ENCODE measurements at places on chromosomes 1 and 21.

- H3K4me1 ChIP-seq: peaks cover 31% of the 10 kb centered on the region
- no peak overlapping the region for H3K27ac ChIP-seq
- no peak for DNase-seq
Measured at GRCh38 chr1:41683681-41684500, 199.4 kb upstream of the EDN2 start.

DNA sequence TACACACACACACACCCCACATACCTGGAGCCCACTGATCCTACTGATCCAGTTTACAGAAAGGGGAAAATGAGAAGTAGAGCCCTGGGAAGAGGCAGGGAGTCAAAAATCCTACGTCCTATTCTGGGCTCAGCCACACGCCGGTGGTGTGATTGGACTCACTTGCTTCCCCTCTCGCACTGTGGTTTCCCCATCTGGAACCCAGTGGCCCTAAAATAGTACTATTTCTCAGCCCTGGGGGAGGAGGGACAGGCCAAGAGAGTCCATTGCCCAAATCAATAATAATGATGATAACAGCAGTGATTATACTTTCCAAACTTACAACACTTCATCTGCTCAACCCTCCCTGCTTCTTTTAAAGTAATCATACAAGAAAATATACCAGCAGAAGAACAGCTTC is 2.9 kb upstream of the PIGR start:
- H3K36me3 ChIP-seq: no peaks in the 10 kb centered on the region
- H3K4me1 ChIP-seq: no peaks in the 10 kb centered on the region
- H3K27me3 ChIP-seq: no peaks in the 10 kb centered on the region
- DNase-seq: no peak
- no peak overlapping the region for H3K27ac ChIP-seq

- H3K4me3 ChIP-seq: no peak overlapping the region
- no peaks in the 10 kb centered on the region for H3K36me3 ChIP-seq
- no peaks in the 10 kb centered on the region for H3K27me3 ChIP-seq
Measured at GRCh38 chr1:51574796-51575195, 42.1 kb upstream of the OSBPL9 start.

GRCh38 chr1:228009828-228010775 is 3.3 kb downstream of the WNT3A start:
- no peak overlapping the region for H3K27ac ChIP-seq
- peaks cover 27% of the 10 kb centered on the region for H3K4me1 ChIP-seq
- H3K36me3 ChIP-seq: no peaks in the 10 kb centered on the region
- no peak overlapping the region for H3K4me3 ChIP-seq

DNA sequence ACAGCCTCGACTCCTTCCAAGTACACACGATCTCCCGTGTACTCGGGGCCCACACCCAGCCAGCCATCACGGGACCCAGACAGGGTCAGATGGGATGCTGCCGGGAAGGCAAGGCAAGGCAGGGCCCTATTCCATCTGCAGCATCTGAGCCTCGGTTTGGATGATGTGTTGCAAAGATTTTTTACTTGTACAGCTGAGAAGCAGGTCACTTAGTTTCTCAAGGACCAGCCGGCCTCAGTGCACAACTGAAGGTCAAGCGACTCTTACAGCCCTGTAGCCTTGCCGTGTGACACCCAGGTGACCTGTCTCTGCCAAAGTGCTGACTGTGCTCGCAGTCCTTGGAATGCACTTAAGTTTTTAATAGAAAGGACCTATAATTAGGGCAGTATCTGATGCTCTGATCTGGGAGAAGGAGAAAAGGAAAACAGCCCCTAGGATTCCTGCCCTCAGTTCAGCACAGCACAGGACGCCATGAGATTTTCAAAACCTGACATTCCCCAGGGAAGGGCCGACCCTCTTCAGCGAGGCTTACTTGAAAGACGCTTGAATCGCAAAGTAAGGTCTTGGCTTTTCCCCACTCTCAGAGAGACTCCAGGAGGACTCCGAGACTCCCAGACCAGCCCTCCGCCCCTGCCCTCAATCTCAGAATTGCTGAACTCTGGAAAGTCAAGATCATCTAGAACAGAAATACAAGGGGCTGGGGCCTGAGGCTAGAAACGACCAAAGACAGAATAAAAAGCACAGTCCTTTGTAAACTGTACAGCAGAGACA is 1.3 kb downstream of the GPR157 start:
- no peak for DNase-seq
- H3K4me1 ChIP-seq: peaks cover 30% of the 10 kb centered on the region
- H3K27ac ChIP-seq: peak overlapping the region; percentile 91
- no peaks in the 10 kb centered on the region for H3K36me3 ChIP-seq
- no peaks in the 10 kb centered on the region for H3K27me3 ChIP-seq
- peak overlapping the region; percentile 83 for H3K4me3 ChIP-seq

DNA sequence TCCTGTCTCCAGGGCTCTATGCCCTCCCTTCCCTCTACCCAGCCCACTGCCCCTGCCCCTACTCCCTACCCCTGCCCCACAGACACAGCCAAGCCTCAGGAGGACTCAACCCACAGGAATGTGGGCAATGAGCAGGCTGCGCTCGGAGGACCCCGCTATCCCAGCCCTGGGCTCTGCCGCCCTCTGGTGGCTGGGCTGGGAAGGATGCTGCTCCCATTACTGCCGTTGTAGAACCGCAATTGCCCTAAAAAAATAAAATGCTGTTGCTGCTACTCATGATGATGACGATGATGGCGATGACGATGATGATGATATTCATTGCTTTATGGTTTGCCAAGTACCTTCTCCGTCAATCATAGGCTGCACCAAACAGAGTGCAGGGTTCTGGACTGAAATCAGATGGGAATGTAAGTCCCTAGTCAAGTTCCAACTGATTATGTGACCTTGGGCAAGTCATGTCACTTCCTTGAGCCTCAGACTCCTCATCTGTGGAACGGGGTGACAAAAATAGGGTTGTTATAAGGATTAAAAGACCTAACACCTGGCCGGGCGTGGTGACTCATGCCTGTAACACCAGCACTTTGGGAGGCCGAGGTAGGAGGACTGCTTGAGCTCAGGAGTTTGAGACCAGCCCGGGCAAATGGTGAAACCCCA is 24.6 kb downstream of the ARHGEF19 start:
- no peaks in the 10 kb centered on the region for H3K36me3 ChIP-seq
- peak overlapping the region; percentile 75 for H3K27ac ChIP-seq
- peak; percentile 74 for DNase-seq
- H3K4me3 ChIP-seq: no peak overlapping the region

- H3K27me3 ChIP-seq: no peaks in the 10 kb centered on the region
- no peak for DNase-seq
- H3K36me3 ChIP-seq: peaks cover 25% of the 10 kb centered on the region
- H3K4me1 ChIP-seq: no peaks in the 10 kb centered on the region
- H3K4me3 ChIP-seq: no peak overlapping the region
Measured at GRCh38 chr1:40763742-40764532, 19.6 kb upstream of the KCNQ4 start.

- H3K27ac ChIP-seq: no peak overlapping the region
- DNase-seq: no peak
- H3K36me3 ChIP-seq: no peaks in the 10 kb centered on the region
- no peaks in the 10 kb centered on the region for H3K4me1 ChIP-seq
- no peaks in the 10 kb centered on the region for H3K27me3 ChIP-seq
Measured at GRCh38 chr1:16093611-16094010, 20.2 kb upstream of the FAM131C start.

DNA sequence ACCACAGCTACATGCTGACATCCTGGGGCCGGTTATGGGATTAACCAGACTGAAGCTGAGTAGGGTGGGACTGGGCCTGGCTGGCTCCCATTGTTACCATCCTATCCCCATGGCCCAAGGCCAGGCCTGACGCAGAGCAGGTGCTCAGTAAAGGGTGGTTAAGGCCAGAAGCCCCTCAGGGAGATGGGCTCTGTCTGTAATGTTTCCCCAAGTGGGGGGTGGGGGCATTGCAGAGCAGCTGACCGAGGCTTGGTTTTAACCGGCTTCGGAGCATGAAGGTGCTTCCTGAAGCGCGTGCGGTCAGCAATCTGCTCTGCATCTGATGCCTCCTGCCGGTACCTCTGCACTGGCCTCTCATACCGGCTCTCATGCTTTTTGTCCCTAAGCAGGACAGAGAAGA is 83.4 kb upstream of the ACTL8 start:
- DNase-seq: no peak
- peaks cover 8% of the 10 kb centered on the region for H3K4me1 ChIP-seq
- no peaks in the 10 kb centered on the region for H3K27me3 ChIP-seq

- no peaks in the 10 kb centered on the region for H3K27me3 ChIP-seq
- DNase-seq: no peak
- no peaks in the 10 kb centered on the region for H3K4me1 ChIP-seq
- no peak overlapping the region for H3K4me3 ChIP-seq
- no peaks in the 10 kb centered on the region for H3K36me3 ChIP-seq
Measured at GRCh38 chr1:234094172-234094571, 189.7 kb downstream of the SLC35F3 start.

DNA sequence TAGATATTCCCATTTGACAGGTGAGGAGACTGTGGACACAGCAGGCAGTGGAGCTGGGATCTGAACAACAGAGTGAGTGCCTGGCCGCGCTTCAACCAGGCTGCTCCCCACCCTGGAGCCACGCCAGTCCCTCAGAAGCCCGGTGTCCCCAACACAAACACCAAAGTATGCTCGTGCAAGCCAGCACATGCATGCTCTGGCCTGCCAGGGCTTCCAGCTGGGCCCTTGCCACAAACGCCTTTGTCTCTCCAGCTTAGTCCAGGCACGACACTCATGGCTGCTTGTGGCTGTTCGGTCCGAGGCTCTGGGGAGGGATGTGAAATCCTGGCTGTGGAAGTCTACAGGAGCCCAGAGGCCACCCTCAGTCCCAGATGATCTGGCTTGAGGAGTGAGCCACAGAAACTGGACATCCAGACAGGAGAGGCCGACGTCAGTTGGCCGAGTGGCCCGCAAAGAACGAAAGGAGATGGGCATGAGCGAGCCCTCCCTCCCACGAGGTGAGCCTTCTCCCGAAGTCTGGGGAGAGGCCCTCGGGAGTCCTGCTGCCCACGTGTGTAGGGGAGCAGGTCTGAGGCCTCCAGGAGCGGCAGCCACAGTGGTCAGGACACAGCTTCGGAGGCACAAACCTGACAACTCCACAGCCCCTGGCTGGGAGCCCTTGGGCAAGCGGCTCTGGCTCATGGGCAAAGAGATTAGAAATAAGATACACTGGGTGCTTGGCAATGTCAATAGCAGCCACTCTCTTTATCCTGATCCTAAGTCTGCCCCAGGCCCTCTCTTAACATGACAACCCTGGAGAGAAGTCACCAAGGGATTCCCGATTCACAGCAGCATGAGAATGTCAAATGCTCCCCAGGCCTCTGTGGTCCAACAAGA is 117.1 kb upstream of the IFFO2 start:
- no peak overlapping the region for H3K27ac ChIP-seq
- DNase-seq: no peak
- no peak overlapping the region for H3K4me3 ChIP-seq
- no peaks in the 10 kb centered on the region for H3K27me3 ChIP-seq
- peaks cover 5% of the 10 kb centered on the region for H3K4me1 ChIP-seq

DNA sequence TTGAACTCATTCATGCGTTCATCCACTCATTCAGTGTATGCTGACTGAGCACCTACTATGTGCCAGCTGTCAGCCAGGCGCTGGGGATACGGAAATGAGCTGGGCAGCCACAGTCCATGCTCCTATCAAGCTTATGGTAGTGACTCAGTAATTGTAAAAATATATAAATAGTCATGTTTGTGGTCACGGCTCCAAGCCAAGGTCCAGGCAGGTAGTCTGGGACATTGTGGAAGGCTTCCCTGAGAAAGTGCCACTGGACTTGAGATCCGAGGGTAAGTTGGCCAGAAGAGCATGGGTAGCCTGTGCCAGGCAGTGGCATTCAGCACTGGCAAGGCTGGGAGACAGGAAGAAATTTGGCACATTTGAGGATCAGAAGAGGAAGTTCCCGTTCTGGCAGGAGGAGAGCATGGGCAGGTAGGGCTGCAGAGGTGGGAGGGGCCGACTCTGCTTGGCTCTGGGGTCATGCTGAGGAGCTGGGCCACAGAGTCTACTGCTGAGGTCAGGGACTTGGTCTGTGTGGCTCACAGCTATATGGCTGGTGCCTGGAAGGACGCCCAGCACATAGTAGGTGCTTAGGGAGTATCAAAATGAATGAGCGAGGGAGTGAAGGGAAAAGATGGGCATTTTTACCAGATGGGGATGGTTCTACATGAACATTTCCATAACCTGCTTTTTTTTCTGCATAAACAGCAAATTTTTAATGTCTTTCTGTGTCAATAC is 6.9 kb downstream of the PTPRF start:
- H3K4me3 ChIP-seq: no peak overlapping the region
- DNase-seq: no peak
- H3K27me3 ChIP-seq: no peaks in the 10 kb centered on the region
- no peak overlapping the region for H3K27ac ChIP-seq

DNA sequence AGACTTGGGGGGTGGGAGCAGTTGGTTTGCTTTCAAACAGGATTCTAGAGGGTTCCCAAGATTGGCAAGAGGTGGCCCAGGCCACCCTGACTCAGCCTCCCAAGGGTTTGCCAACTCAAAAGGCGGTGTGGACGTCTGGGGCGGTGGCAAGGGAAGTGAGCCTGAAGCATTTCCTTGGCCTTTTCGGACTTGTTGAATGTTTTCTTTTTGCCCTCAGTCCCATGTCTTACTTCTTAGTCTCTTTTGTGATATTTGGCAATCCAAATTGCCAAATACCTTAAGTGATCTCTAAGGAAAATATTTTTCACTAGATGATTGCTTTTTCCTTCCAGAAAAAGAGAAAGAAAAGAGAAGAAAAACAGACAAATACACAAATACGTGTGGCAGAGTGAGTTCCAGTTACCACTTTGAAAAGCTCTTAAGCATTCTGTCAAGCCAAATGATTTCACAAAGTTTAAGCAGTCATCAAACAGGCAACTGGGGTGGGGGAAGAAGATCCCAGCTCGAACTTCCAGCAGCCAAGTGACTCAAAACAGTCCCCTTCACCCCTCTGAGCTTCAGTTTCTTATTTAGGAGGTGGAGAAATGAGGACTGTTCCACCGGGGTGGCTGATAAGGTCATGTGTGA is 374.6 kb upstream of the USP24 start:
- no peak for DNase-seq
- H3K4me3 ChIP-seq: no peak overlapping the region
- no peaks in the 10 kb centered on the region for H3K36me3 ChIP-seq
- no peaks in the 10 kb centered on the region for H3K4me1 ChIP-seq
- peak overlapping the region; percentile 93 for H3K27ac ChIP-seq

DNA sequence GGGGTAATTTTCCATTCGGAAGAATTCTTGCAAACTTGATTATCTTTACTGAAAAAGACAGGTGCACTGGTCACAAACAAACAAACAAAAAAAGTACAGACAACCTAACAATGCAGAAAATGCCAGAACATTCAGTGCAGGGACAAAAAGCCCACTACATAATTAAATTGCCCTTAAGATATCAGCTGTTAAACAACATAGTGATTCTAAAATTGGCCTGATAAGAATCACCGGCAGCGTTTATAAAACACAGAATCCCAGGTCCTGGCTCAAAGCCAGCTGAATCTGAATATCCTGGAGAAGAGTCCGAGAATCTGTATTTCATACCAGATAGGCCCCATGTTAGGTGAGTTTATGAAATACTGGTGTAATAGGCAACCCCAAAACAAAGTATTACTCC is 6.1 kb downstream of the PLPP3 start:
- peak overlapping the region; percentile 7 for H3K4me3 ChIP-seq
- DNase-seq: peak; percentile 65
- H3K27me3 ChIP-seq: no peaks in the 10 kb centered on the region
- H3K27ac ChIP-seq: peak overlapping the region; percentile 67
- H3K36me3 ChIP-seq: no peaks in the 10 kb centered on the region
- H3K4me1 ChIP-seq: peaks cover 81% of the 10 kb centered on the region
